ENCODE measurements at places on chromosomes 7 and 10.

- no peak for DNase-seq
Observed at GRCh38 chr10:51640120-51640819, 59.1 kb downstream of the CSTF2T start.

GRCh38 chr10:11881477-11882417 is 58.6 kb downstream of the PROSER2 start:
- DNase-seq: no peak

GRCh38 chr10:11579885-11580284 is 31.6 kb downstream of the USP6NL start:
- no peak for DNase-seq

- peak; percentile 51 for DNase-seq
Observed at GRCh38 chr7:2231992-2232765, 566 bp downstream of the MAD1L1 start.

DNA sequence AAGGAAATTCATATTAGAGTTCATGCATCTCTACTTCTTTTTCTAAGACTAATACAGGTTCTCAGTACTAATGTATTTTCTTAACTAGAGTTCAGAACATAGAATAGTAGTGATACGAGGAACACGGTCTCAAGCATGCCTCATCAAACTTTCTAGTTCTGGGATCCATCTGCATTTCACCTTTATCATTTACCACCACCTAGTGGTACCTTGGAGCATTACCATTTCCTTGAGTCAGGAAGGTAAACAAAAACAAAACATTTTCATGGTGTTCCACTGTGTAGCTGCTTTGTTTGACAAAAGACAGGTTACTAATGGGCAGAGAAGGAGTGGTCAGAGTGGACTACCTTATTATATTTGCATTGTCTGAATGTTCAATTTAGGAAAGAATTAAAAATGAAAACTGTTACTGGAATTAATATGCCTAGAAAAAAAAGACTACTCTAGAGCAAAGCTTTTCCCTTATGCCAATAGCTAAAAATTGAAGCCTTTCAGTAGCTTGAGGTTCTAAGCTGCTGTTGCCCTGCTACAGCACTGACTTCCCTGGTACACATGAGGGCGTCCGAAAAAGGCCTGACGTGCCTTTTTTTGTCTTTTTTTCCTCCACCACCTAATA is 44.5 kb downstream of the STARD3NL start:
- DNase-seq: peak; percentile 16

- DNase-seq: peak; percentile 57
Observed at GRCh38 chr10:92573091-92573797, 649 bp downstream of the IDE start.

- no peak for DNase-seq
Observed at GRCh38 chr7:74338366-74339108, 49.3 kb downstream of the CLIP2 start.

DNA sequence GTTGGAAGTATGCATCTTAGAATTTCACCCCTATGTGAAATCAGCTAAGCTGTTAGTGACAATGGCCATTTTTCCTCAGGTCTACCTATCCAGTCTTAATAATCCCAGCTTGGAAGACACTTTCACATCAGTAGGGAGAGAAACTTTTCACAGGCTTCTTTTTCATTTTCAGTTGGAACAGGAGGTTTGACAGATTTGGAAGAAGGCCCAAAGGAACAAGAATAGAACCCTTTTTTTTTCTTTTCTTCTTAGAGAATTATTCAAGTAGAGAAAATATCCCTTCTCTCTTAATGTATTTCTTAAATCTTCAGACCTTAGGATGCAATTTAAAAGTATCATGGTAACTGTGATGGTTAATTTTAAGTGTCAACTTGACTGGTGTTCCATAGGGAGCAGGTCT is 410.5 kb upstream of the C7orf33 start:
- DNase-seq: no peak

DNA sequence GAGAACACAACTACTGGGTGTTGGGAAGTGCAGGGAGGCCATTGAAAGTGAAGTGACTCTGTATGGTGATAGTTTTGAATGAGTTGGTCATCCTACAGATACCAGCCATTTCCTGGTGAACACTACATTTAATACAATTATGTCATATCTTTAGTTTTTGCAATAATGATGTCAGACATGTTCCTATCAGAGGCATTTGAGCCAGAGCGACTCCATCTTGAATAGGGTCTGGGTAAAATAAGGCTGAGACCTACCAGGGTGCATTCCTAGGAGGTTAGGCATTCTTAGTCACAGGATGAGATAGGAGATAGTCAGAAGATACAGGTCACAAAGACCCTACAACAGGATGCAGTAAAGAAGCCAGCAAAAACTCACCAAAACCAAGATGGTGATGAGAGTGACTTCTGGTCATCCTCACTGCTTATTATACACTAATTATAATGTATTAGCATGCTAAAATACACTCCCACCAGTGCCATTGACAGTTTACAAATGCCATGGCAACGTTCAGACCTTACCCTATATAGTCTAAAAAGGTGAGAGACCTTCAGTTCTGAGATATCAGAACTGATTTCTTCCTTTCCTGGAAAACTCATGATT is 28.2 kb downstream of the ADK start:
- DNase-seq: no peak

DNA sequence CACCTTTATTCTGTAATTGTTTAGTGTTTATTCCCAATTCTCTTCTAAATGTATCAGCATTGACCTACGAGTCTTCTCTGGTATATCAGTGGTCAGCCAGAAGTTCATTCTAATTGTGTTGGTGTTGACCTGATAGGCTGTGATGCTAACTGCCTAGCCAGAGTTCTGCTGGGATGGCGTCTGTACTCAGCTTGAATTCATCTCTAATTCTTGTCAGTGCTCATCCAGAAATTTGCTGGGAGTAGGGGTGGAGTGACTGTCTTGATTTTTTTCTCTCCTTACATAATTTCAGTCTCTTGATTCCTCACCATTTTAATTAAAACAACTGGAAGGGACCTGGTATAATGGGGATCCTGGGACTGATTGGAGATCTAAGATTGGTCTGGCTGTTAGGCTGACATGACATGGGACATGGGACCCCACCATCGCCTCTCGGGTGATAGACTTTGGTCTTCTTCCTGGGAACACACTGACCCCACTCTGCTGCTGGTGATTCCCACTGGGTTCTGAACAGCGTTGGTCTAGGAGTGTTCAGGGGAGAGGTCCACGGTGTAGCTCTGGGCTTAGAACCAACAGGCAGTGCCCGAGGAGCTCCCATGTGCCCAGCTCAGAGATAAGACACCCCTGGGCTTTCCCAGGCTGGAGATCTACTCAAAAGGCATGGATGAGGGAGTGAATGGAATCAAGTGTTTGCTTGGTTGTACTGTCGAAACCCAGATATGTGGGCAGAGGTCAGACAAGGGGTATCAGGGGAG is 3.8 kb downstream of the NEURL1 start:
- DNase-seq: no peak

- peak; percentile 93 for DNase-seq
Observed at GRCh38 chr7:74417419-74417971, 36.2 kb upstream of the GTF2IRD1 start.

GRCh38 chr10:92241158-92241500 is 49.7 kb downstream of the CPEB3 start:
- peak; percentile 21 for DNase-seq
